Tibial nerve (tissue), 4 donors: ENCODE measurements at places on chromosomes 11 and 22. TPM values are rescaled to one million over a fixed set of nuclear protein-coding genes. Genes with fewer than 3 reads are reported as not detected.

The POU2AF1 gene
- total RNA-seq = not detected

The IRAG1 gene
- 8.4 TPM for total RNA-seq

The SGSM1 gene
- 0.42 TPM for total RNA-seq

The CYB5R3 gene
- 167 TPM for total RNA-seq
